ENCODE measurements at places on chromosomes 4 and X.

- peak; percentile 70 for DNase-seq
Observed at GRCh38 chr4:123017636-123018395, 95.4 kb upstream of the NUDT6 start.

DNA sequence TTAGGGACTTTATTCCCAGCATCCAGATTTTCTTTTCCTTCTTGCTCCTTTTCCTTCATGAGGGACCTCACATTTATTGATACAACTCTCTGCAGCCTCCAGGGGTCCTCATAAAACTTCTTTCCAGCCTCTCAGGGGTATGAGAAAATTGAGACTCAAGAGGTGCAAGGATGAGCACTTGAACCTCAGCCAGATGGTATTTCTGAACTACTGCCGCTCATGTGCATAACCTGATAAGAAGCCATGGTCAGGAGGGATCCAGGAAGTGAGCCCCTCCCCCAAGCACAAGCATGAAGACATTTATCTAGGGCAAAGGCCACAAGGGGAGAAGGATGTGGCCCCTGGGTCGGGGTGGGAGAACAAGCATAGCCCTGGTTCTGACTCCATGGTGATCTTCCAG, 73.3 kb downstream of the TSPAN7 start:
- no peak for DNase-seq

DNA sequence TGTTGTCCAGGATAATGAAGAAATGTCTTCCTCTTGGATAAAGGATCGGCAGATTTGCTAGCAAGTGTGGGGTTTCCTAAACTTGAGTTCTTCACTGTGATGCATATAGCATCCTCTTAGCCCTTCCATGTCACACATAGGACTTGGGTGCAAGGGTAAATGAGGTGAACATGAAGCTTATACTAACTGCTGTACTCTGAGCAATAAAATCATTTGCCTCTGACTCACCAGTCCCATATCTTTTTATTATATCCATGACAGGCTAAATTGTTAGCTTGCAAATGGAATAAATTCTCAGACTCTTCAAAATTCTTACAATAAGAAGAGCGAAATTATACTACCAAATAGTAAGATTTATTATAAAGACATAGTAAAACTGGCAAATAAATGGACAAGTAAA, 14.7 kb upstream of the TBC1D1 start:
- no peak for DNase-seq

GRCh38 chr4:186249785-186250754, 15.9 kb upstream of the F11 start:
- DNase-seq, result peak; percentile 53

DNA sequence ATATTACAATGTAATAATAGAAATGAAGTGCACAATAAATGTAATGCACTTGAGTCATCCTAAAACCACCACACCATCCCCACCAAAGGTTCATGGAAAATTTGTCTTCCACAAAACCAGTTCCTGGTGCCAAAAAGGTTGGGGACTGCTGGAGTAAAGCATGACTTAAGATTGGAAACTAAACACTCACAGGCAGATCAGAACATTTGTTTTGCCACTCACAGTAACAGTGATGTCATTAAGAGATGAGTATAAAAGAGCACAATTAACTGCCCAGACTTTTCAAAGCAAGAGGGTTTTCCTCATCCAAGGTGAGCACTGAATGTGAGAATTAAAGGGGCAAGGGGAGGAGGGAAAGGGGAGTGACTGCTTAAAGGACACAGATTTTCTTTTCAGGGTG, 35.6 kb downstream of the MAP7D3 start:
- DNase-seq, result peak; percentile 87

DNA sequence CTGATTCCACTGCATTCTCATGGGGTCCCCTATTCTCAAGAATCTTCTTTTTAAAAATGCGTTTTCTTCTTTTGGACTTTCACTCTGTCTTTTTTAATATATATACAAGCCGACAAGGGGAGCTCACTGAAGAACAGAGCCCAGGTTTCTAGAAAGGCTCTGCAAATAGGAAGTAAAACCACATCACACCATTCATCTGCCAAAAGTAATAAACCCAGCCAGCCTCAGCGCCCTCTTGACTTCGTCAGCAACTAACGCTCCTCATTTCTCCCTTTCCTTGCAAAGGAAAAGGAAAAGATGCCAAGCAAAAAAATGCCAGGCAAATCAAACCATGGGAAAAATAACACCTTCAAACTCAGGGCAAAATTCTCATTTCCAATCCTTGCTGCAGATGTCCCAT, 136.4 kb downstream of the HHIP start:
- peak; percentile 11 for DNase-seq

- no peak for DNase-seq
Observed at GRCh38 chr4:3801931-3802550, 35.9 kb downstream of the ADRA2C start.

GRCh38 chrX:120690344-120690743, 60.5 kb upstream of the C1GALT1C1 start:
- no peak for DNase-seq

DNA sequence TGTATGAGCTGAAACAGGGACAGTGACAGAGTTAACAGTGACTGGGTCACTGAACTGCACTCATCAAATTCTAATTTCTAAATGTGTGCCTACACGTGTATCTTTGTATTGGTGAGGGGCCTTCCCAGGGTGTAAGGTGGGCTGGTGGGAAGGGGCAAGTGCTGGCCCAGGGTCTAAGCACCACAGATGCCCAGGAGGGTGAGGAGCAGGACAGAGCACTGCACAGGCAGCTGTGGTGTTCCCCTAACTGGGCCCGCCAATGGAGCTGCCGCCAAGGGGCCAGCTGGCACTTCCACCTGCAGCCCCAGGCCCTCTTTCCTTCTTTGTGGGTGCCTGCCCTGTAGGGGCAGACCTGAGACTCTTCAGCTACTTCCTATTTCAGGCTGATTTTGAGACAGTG, 349.9 kb downstream of the ARHGAP10 start:
- no peak for DNase-seq

DNA sequence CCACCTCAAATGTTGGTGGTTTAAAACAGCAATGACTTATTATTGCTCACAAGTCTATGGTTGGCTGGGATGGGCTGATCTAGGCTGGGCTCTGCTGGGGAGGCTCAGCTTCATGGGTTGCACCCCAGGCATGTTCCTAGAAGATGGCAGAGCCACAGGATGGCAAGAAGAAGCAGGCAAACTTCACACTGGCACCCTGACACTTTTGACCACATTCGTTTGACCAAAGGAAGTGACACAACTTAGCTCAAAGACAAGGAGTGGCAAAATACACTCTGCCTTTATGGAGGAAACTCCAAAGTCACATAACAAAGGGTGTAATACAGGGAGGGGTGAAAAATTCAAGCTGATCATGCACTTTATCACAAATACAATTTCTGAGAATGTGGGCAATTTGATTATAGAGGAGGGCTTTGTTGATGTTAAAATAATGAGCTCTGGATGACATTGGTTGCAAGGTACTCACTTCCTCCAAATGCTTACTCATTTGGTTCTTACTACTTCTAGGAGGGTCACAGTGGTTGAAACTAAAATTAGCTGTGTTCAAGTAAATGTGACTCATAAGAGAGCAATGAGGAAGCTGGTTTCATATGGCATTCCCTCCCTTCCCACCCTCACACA, 249.2 kb upstream of the RPS6KA3 start:
- peak; percentile 91 for DNase-seq
